ENCODE measurements at places on chromosomes 5 and 9.

- DNase-seq: no peak
Measured at GRCh38 chr5:69007163-69007562, 86.7 kb upstream of the SLC30A5 start.

DNA sequence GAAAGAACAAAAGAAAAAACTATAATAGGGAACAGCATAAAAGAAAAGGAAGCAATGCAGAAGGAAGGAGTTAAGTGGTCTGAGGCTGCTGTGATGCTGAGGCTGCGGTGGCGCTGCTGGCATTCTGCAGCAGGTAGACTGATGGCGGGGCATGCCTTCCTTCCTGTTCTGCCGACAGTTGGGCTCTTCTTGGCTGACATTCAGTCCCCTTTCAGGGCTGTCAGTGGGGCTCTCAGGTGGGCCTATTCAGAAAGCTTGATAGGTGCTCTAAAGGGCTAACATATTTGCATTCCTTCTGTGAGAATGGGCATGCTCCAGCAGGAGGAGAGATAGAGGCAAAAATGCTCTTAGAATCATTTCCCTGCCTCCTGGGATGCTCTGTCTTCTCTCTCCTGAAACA lies 5.1 kb upstream of the CLINT1 start:
- DNase-seq: no peak

GRCh38 chr9:133692364-133692985 lies 45.7 kb downstream of the SARDH start:
- DNase-seq: no peak

- no peak for DNase-seq
Measured at GRCh38 chr9:99008203-99008602, 64.5 kb downstream of the COL15A1 start.

DNA sequence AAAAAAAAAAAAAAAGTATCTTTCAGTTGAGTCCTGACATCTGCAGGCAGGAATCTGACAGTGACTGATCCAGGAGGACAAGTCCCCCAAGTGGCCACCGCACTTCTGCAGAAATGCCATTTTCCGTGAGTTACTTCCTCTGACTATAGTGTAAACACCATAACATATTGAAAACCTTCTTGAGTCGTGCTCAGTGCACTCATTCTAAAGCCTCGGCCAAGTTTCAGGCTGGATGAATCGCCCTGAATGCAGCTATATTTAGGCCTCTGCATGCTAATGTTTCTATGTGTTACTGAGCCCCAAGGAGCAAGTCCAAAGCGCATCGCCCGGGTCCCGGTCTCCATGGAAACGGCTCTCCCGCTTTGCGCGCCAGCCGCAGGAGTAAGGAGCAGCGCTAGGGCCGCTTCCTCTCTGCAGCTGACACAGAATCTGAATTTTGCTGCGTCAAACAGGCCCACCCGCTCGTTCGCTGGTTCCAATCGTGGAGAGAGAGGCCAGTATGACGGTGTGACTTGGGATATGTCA lies 335.4 kb downstream of the MSX2 start:
- DNase-seq: no peak

DNA sequence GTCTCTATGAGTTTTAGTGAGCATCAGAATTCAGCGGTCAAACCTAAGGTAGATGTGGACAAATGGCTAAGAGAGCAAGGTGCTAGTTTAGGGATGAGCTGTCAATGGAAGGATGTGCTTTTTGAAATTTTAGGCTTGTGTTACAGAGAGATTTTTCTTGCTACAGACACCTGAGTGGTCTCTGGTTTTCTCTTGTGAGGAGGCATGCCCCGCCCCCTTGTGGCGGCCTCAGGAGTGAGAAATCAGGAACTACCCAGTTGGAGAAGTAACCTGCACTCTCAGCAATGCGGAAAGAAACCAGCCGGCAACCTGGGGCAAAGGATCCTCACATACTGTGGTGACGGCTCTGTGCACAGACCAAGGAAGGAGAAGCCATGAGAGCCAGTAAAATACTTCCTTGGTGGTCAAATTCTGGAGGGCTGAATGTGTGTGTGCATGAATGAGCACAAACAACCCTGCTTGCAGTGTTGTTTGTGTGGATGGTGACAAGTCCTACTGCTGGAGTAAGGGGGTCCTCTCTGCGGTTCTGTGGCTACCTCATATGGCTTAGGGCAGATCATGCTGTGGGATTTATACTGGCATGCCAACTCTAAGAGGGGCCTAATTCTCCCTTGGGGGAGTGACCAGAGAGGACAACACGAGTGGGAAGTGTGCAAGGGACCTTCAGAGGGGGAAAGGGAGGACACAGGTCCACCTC lies 16.7 kb upstream of the HSD17B4 start:
- DNase-seq: no peak

DNA sequence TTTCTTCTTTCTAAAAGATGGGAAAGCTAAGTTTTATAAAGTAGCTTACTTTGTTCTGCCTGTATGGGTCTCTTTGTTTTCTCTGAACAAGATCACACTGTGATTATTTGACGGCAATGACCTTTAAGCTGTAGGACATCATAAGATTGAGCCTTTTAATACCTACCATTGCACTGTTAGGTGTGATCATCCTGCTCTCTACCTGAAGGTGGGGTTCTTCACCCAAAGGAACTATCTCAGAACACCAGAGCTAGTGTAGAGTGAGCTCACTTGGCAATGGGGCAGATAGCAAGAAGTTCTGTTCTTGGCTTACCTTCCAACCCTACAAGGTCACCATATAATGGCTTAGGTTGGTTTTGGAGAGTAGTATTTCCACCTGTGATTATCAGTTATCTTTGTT lies 200.2 kb downstream of the SPATA31D1 start:
- no peak for DNase-seq

- no peak for DNase-seq
Measured at GRCh38 chr5:145160679-145161078, 674.5 kb downstream of the PRELID2 start.

DNA sequence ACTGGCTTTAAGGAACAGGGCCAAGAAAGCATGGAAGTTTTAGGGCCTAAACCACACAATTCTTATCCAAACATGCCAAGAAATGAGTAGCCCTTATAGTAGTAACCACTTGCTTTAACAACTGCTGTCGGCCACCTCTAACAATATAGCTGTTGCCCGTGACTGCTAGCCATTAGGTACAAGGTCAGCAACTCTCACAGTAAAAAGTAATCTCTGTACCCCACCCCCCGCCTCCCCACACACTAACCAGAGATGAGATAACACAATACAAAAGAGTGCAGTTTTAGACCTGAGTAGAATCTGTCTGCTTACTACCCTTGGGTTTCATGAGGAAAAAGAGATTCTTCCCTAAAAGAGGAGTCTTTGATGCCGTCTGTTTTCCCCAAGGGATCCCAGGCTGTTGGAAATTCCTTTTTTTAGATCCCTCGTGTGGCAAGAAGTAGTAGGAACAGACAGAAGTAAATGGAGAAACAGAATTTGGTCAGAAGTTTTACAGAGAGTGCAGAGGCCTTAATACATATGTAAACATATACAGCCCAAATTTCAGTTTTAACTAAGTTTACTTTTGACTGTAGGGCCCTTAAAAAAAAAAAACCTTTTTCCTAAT lies 94.3 kb downstream of the WDR41 start:
- DNase-seq: no peak

- no peak for DNase-seq
Measured at GRCh38 chr5:116573279-116573701, 1.3 kb downstream of the SEMA6A start.

DNA sequence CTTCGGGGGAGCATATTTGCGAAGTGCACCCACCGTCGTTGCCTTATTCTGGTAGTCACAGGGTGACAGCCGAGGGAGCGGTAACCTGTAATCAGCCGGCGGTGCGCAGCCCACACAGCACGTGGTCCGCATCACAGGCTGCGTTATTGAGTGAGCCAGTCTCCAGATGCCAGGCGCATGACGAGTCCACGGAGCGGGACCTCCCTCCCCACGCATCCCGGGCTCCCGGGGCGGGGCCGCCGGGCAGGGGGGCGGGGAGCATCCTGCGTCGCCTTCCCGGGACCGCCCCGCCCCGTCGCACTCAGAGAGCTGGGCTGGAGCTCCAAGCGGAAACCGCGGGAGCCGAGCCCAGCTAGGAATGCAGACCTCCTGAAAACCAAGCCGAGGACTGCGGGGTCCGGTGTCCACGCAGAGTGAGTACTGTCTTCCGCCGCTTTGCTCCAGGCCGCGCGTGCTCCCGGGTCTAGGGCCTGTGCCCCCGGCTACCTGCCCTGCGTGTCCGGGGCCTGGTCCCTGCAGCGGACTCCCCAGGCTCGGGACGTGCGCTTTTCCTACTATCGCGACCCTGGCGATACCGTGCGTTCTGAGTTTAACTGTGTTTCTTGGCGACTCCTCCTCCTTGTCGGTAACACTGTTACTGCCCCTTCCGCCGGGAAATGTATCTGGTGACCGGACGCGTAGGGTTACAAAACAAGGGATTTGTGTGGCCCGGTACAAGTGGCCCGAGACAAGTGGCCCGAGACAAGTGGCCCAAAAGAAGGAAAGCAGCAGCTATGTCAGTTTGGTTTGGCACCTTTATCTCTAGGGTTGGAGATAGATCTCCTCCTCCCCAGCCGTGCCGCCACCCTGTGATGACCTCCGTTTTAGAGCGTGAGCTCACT lies 40.6 kb downstream of the CAST start:
- DNase-seq: peak; percentile 98

- no peak for DNase-seq
Measured at GRCh38 chr5:58156973-58157701, 302.7 kb downstream of the PLK2 start.

DNA sequence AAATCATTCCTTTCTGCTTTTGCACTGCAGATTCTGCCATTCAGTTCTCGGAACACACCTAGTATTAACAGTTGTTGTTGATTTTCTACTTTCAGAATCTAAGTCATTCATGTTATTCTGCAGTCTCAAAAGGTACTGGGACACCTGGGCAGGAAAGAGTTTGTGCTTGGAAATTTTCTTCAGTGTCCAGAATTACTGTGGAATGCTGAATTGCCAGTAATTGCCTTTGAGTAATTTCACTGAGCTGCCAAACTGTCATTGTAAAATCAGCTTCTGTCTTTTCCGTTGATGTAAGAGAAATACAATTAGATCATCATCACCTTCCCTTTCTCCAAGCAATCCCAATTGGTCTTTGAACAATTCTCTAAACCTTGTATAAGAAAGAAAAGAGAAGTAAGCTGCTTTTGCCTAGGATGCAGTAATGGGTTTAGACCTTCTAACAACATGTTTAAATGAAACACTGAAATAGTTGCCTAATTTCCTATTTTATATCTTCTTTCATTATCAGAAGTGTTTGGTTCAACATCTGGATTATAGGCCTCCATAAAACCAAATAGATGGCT lies 75.7 kb upstream of the TGFBR1 start:
- DNase-seq: no peak

GRCh38 chr9:100498592-100498991 lies 25.6 kb downstream of the TMEFF1 start:
- no peak for DNase-seq

GRCh38 chr5:14745753-14746152 lies 81.2 kb downstream of the OTULIN start:
- no peak for DNase-seq

- no peak for DNase-seq
Measured at GRCh38 chr9:113528088-113528487, 64.6 kb downstream of the RGS3 start.

GRCh38 chr9:90967145-90967538 lies 165.5 kb downstream of the SYK start:
- no peak for DNase-seq

DNA sequence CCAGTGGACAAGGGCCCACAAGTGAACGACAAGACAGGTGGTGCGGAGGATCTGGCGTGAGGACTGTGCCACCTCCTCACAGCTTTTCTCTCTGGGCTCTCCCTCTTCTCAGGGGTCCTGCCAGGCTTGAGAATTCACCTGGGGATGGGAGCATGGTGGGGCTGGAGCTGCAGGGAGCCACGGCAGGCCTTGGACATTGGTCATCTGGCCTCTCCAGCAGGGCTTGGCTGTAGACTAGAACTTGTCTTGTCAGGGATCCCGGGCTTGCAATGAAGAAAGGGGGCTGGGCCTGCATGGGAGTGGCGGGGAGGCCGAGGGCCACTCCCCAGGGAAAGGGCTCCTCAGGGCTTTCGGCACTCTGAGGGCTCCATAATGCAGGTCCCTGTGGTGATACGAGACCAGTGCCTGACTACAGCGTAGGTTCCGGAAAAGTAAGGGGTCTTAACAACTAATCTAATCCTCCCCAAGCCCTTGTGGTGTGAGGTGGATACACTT lies 126.7 kb downstream of the MACROH2A1 start:
- DNase-seq: no peak

GRCh38 chr9:82295181-82295580 lies 306.6 kb downstream of the SPATA31D1 start:
- no peak for DNase-seq

DNA sequence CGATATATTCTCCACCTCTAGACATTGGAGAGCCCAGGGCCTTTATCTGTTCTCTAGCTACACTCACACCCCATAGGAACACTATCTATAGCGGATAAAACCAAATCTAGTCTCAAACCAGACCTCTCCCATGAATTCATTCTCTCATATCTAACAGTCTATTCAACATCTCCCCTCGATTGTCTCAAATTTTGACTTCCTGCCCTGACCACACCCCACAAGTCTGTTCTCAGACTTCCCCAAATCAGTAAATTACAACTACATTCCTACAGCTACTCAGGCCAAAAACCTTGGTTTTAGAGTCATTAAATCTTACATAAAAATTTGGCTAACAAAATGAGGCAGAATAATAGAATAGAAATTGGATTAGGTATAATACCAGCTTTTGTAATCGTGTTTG lies 12.5 kb upstream of the SLC1A3 start:
- no peak for DNase-seq

- no peak for DNase-seq
Measured at GRCh38 chr5:157555037-157555640, 20.4 kb downstream of the ADAM19 start.

DNA sequence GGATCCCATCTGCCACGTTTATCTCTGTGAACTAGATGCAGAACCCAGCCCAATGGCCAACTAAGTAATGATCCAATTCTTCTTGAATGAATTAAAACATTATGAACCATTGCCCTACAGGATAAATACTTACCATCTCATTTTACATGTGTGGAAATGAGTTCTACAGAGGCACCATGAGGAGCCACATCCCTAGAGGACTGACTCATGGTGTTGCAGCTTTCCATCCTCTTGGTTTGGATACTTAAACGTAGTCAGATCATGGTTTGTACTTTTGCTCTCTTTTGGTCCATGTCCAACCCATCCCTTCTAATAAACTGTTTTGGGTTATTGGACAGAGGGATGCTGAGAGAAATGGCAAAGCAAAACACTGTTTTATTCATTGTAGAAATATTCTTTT lies 484.8 kb downstream of the EBF1 start:
- no peak for DNase-seq

- DNase-seq: no peak
Measured at GRCh38 chr9:116232424-116233159, 79.0 kb downstream of the PAPPA start.

GRCh38 chr5:172171118-172171517 lies 16.9 kb downstream of the STK10 start:
- DNase-seq: no peak

- no peak for DNase-seq
Measured at GRCh38 chr5:17076272-17076671, 140.2 kb upstream of the MYO10 start.

All from vagina (tissue), 2 donors.